ENCODE measurements at places on chromosomes 6 and 20. TPM values are rescaled to one million over a fixed set of nuclear protein-coding genes. Genes with fewer than 3 reads are reported as not detected.

POU3F2 gene
- not detected for total RNA-seq

NHSL1 gene
- total RNA-seq, result 18.8 TPM

HDGFL1 gene
- total RNA-seq, result not detected

LY6G5B gene
- total RNA-seq, result 4.3 TPM

DNA sequence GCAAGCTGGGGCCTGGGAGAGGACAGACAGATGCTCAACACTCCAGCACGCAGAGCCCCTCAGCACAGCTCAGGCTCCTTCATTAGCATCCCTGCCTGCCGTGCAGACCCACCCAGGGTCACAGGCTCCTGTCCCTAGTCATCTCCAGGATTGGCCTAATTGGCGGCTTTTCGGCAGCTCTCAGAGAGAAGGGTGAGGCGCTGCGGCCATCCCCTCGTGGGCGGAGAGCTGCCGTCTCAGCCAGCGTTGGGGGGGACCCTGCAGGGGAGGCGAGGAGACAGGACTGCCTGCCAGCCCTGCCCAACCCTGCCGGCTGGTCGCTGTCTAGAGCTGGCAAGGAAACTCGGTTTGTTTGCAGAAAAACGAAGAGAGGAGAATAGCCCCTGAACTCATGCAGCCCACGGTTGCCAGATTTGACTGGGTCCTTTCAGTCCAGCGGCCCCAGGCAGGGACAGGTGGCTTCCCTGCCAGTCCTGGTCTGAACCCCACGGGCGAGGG lies 26.8 kb downstream of the BHLHE23 start:
- no peak for DNase-seq

DNA sequence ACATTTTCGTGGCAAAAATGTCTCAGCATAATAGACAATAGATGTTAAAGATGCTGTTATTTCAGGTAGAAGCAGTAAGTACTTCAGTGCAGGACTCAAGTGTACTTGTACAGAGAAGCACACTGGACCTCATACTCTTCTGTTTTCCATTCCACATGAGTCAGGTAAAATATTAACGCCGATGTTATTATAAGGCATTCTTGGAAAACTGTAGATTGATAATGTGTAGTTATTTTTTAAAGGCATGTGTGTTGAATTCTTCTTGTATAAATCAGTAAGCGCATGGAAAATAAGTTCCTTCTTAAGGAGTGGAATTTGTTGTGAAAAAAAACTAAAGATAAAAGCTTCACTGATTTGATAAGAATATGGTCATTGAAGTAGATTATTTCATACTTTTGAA lies 45.8 kb downstream of the DOP1A start:
- no peak for DNase-seq

GRCh38 chr6:3820563-3820962 lies 28.6 kb upstream of the FAM50B start:
- no peak for DNase-seq

Measured in foreskin keratinocyte (primary cell).